ENCODE measurements at places on chromosomes 11 and 22. TPM values are rescaled to one million over a fixed set of nuclear protein-coding genes. Genes with fewer than 3 reads are reported as not detected.

IL17REL gene
- polyA plus RNA-seq = not detected

MCHR1 gene
- 0.11 TPM for polyA plus RNA-seq

DNA sequence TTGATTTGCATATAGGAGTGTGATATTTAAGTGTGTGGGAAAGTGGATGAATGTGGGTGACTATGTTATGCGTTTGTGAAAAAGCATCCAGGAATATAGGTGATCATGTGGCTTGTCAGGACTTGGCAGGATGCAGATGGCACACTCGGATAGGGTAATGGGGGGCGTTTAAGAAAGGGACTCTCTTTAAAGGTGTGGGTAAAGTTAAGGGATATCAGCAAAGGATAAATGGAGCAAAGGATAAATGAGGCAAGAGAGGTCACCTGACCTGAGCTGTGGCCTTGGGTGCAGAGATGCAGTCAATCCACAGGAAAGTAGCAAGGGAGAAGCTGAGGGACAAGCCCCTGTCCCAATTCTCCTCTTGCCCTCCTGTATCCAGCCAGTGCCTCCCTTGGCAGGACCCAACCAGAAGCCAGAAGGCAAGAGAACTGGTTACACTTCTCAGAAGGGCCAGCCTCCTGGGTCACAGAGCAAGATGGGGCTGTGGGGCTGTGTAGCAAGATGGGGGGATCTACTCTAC lies 47.5 kb upstream of the GRAMD1B start:
- H3K27me3 ChIP-seq = 0 out of 2 replicates have a peak, but pooled peaks cover 6% of the 10 kb centered on the region
- H3K27ac ChIP-seq = no peak overlapping the region
- no peak overlapping the region for H3K4me3 ChIP-seq
- H3K4me1 ChIP-seq = peaks cover 13% of the 10 kb centered on the region
- no peak for DNase-seq

- DNase-seq = no peak
- no peaks in the 10 kb centered on the region for H3K27me3 ChIP-seq
- no peak overlapping the region for H3K4me3 ChIP-seq
These were observed 3.9 kb downstream of the SLC25A22 start for GRCh38 chr11:794013-794765.

DNA sequence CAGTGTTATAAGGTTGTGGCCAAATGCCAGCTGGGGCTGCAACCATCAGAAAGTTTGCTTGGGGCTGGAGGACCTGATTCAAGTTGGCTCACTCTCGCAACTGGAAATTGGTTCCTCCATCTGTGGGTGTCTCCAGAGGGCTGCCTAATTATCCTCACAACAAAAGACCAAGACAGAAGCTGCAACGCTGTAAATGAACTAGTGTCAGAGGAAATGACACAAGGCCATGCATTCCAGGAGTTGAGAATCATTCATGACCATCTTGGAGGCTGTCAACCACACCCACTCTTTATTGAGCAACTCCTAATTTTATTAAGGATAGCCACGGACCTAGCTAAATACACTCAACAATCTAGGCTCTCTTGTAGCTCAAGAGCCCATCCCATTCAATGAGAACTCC lies 1060.8 kb downstream of the OPCML start:
- peak overlapping the region; percentile 75 for H3K27ac ChIP-seq
- DNase-seq = peak; percentile 90
- no peaks in the 10 kb centered on the region for H3K27me3 ChIP-seq
